Mesenteric fat pad (tissue), 1 donor: ENCODE measurements at places on chromosomes 3 and 15. TPM values are rescaled to one million over a fixed set of nuclear protein-coding genes. Genes with fewer than 3 reads are reported as not detected.
A peak's percentile ranks its signal among the peaks of the same experiment; 100 is the strongest.

- DNase-seq, result no peak
Measured at GRCh38 chr15:33955945-33956344, 12.4 kb upstream of the CHRM5 start.

- no peak for DNase-seq
Measured at GRCh38 chr3:190048932-190049441, 71.7 kb downstream of the P3H2 start.

GOLGA8A gene
- 43.6 TPM for total RNA-seq

- no peak for DNase-seq
Measured at GRCh38 chr3:178062126-178062525, 474.1 kb upstream of the KCNMB2 start.

- no peak for DNase-seq
Measured at GRCh38 chr3:54357301-54357700, 234.9 kb downstream of the CACNA2D3 start.

PLSCR4 gene
- 60.7 TPM for total RNA-seq

DNA sequence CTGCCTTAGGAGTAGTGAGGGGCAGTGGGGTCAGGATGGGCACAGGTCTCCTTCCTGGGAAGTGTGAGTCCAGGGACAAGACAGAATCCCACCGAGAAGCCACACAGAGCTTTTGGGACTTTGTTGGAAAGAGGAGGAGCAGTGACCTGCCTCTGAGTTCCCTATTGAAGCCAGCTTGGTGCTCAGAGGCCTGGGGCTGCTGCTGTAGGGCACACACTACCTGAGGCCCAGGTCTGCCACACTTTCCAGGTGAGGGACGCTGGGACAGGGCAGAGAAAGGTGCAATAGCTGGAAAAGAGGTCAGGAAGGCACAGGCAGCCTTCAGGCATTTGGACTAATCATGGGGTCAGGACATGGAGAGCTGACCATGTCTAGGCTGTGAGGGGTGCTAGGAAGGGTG lies 67.7 kb downstream of the SCN5A start:
- DNase-seq, result peak; percentile 83

ENTPD3 gene
- total RNA-seq, result 1.1 TPM

ST6GAL1 gene
- 35.6 TPM for total RNA-seq

TGM4 gene
- total RNA-seq, result not detected

DNA sequence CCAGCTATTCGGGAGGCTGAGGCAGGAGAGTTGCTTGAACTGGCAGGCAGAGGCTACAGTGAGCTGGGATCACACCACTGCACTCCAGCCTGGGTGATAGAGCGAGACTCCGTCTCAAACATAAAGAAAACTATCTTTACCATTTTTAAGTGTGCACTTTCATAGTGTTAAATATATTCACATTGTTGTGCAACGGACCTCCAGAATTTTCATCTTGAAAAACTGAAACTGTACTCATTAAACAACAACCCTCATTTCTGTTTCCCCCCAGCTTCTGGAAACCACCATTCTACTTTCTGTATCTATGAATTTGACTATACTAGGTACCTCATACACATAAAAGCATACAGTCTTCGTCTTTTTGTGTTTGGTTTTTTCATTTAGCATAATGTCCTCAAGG lies 375.1 kb downstream of the SHQ1 start:
- no peak for DNase-seq

DNA sequence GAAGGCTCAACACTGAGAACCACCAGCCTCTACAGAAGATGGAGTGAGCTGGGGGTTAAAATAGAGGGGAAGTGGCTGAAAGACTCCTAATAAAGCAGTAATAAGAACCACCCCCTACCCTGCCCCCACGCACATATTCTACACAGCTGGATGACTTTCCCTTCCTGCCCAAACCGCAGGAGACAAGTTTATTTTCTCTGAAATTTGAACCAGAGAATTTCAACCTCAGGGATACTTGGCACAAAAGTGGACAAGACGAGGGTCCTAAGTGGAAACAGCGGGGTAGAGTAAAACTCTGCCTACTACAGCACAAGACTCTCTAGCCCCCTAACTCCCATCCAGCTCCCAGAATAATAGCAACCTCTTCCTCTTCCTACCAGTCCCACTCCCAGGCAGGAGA lies 28.4 kb downstream of the USF3 start:
- DNase-seq, result no peak

DNA sequence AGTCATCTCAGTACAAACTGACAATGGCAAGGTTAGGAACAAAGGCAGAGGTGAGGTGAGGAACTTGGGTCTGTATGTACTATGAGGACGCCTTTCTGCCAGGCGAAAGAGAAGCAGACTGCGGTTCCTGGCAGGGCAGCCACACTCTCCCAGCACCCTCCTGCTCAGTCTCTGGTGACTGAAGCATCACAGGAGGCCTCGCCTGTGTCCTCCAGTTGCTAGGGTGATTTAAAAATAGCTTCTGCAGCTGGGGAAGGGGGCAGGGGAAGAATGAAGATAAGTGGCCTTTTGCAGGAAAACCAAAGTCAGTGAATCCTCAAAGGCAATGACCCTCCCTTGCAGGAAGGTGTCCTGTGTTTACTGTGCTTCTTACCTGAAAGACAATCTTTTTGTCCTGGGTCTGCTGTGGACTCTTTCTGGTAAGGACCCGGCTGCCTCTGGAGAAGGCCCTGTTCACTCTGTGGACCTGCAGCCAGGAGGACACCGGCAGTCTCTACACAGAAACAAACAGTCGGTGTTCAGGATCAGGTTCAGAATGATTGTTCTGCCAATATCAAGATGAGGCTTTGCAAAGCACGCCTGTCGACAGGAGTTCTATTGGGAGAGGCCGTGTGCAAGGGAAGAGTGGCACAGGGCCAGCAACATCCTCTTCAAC lies 65.7 kb upstream of the DGKG start:
- DNase-seq, result no peak

DNA sequence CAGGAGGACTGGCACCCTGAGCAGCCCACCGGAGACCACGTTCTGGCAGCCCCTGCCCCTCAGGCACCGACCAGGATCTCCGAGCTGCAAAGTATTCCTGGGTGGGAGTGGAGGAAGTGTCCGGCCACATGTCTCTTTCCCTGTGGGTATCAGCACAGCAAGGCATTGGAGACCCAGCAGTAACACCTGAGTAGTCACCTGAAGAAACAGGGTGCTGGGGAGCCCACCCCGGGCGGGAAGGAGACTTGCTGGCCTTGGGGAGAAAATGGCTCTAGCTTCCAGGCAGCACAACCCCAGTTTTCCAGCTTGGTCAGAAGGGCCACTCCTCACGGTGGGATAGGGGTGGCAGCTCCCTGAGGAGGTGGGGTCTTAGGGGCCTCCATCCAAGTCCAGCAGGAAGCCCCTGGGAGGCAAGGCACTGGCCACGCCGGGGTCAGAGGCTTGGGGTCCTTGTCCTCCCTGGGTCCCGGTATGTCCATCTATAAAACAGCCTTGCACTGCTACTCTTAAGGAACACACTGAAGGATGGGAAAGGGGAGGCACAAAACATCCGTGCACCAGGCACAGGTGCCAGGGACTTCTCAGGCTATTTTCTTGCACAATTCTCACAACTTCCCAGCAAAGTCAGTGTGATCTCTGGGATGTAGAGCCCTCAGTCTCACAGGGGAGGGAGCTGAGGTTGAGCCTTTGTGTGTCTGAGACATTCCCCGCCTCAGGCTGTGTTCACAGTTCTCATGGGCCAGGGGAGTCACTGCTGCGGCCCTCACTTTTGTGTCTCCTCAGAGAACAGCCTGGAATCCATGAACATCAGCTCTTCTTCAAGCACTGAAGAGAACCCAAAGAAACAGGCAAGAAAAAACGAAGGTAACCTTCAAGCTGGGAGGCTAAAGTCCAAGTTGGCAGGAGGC lies 11.9 kb downstream of the CFAP100 start:
- DNase-seq, result peak; percentile 79

INSYN1 gene
- 5.0 TPM for total RNA-seq

CSTA gene
- total RNA-seq, result 28.7 TPM

TMEM207 gene
- total RNA-seq, result not detected

GRCh38 chr3:171672124-171672523 lies 138.2 kb downstream of the PLD1 start:
- DNase-seq, result no peak

GRCh38 chr3:154745929-154746328 lies 315.9 kb upstream of the GPR149 start:
- DNase-seq, result no peak

- DNase-seq, result no peak
Measured at GRCh38 chr3:144777906-144778305, 806.3 kb downstream of the DIPK2A start.

DNA sequence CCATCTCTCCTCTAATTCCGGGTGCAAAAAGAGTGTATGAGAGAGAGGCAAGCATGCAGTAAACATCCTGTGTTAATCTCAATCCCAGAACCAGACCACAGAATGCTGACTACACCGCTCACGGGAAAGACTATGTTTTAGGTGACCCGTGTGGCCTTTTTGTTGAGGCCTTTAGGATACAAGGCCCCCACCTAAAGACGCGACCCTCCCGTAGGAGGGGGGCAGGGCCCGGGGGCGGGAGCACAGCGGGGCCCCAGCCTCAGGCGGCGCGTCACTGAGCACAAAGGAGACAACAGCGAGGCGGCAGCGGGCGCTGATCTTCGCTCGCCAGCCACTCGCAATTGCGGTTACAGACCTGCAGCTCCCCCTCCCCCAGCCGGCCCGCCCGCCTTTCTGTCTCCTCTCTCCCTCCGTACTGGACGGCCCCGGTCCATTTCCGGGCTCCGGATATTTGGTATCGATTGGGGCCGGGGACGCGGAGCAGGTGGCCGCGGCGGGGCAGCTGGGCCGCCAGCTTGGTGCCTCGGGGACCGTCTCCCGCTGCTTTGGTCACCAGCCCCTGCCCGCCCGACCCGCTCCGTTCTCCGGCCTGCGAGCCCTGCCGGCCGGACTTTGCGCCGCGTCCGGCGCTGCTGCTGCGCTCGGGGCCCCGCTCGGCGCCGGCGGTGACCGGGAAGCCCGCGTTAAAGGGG lies at the start of gene CCDC50:
Gene CCDC50 (plus strand): TSS at position 433 of the 692 bp plus-strand sequence. CDS start 281 bp downstream, outside the sequence.
- peak; percentile 94 for DNase-seq

DNA sequence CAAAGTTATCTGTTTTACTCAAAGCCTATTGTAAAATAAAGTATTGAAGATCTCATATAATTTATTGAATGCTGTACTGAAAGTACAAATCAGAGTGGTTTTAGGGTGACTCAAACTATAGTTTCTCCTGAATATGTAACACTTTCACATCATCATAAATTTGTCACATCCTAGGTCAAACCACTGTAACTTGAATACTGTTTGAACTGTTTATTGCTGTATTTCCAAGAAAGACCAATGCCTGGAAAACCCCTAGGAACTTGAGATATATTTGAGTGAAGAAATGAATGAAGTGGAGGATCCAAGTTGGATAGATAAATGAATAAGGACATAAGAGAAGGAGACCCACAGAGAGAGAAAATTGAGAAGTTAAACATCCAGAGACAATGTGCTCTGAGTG lies 348.2 kb downstream of the GRM7 start:
- DNase-seq, result no peak

DNA sequence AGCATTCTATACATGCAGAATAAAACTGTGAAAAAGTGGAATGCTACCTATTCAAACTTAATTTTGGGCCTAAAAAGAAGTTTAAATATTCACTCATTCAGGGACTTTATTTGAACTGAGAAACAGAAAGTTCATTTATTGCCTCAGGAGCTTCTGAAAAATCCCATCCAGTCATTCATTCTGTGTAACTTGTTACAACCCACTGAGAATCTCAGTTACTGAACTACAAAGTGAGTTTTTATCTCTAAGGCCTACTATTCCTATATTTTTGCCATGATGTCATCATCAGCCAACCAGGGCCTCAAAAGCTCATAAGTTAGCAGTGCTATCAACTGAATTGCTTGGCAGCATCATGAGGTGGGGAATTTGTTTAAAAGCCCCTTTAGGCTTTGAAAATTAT lies 98.0 kb upstream of the BOC start:
- DNase-seq, result no peak

GABRG3 gene
- total RNA-seq, result not detected

- no peak for DNase-seq
Measured at GRCh38 chr3:147793841-147794240, 384.7 kb downstream of the ZIC1 start.

DNA sequence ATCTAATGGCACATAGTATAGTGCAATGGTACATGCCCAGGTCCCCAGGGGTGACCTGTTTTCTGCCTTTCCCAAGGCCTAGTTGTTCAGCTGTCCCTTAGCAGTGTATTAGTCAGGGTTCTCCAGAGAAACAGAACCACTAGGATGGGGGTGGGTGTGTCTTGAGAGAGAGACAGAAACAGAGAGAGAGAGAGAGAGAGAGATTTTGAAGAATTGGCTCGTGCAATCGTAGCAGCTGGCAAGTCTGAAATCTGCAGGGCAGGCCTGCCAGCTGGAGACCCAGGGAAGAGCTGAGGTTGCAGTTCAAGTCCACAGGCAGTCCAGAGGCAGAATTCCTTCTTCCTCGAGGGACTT lies 90.6 kb upstream of the RNF7 start:
- DNase-seq, result no peak

GRCh38 chr15:66833371-66833770 lies 131.3 kb downstream of the SMAD6 start:
- peak; percentile 79 for DNase-seq
